ENCODE measurements at places on chromosomes 4 and X. TPM values are rescaled to one million over a fixed set of nuclear protein-coding genes. Genes with fewer than 3 reads are reported as not detected.

DNA sequence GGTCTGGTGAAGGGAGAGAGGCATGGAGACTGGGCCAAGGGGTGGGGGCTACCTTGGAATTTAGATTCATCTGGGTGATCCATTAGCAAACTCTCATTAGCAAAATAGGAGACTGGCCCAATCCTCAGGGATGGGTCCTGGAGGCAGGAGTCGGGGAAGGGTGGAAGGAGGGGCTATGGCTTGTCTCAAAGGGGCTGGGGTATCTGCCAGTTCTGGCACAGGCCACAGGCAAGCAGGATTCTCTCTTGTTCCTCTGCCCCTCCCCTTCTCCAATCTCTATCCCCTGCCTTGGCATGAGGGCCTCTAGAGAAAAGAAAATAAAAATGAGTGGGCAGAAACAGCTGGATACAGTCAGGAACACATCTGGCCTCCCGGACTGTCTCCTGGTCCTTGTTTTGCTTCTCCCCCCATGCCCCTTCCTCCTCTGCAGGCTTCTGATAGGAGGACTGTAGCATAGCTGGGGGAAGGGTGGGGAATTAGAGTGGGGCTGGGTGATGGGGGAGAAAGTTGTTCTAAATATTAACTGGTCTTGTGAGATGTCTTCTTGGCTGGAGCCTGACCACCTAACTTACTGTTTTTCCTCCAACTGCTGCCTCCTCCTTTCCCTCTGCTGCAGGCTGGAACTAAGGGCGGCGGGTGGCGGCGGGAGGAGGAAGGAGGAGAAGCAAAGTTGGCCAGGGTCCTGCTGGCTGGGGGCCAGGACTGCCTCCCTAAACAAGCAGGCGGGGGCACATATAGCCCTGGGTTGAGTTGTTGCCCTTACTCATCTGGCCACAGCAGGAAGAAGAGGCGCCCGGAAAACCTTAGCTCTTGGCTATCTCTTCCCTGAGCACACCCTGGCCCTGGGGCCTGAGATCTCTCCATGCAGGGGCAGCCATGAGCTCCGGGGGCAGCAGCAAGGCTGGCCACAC lies 53.3 kb upstream of the LAS1L start:
- no peak for DNase-seq

GRCh38 chr4:172826346-172826745 lies 342.3 kb upstream of the GALNT7 start:
- no peak for DNase-seq

GRCh38 chr4:187972135-187972534 lies 23.4 kb upstream of the ZFP42 start:
- no peak for DNase-seq

GRCh38 chr4:102535398-102536082 lies 34.4 kb downstream of the NFKB1 start:
- DNase-seq: no peak

DNA sequence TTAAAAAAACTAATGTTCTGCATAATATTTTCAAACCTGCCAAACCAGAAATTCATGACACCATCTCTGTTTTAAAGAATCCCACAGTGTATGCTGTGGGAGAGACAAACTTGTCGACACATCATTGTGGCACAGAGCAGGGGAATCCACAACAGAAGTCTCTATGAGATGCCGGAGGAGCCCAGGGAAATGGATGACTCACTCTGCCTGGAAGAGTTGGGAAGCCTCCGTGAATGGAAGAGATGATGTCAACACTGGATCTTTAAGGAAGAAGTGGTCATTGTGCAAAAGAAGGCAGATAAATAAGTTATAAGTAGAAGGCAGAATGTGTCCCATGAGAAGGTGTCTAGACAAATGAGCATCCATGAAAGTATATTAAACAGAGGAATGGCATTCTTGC lies 595.1 kb downstream of the RAB28 start:
- no peak for DNase-seq

- DNase-seq: no peak
These were observed 69.0 kb upstream of the ATOH1 start for GRCh38 chr4:93759506-93759905.

DNA sequence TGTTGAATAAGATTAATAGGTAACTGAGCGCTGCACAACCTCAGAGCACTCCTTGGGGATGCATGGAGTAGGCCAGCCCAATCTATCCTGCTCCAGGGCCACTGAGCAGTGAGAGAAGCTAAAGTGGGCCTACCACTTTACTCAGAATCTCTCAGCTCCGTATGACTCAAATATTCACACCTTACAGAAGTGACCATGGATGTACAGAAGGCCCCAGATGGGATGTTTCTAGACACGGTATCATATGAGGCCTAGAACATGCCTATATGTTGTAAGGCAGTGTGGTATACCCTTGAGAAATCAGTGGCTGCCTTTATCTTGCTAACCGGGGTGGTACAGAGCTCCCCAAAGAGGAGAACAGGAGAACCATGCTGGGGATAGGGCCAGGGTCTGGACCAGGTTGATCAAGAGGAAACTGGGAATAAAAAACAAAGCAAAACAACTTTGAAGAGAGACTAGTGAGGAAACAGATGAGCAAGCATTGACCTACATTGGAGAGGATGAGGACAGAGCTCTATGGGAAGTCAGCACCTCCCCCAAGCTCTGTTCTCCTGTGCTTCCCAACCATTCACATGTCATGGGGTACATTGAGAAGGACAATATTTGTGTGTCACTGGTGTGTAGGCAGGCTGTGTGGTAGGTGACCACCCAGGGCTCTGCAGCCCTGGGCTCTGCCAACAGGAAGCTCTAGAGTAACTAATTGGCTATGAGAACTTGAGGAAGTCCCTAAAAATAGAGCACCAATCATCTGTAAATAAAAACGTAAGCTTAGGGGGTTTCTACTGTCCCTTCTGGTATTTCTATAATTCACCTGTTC lies 31.4 kb downstream of the HOPX start:
- DNase-seq: no peak

DNA sequence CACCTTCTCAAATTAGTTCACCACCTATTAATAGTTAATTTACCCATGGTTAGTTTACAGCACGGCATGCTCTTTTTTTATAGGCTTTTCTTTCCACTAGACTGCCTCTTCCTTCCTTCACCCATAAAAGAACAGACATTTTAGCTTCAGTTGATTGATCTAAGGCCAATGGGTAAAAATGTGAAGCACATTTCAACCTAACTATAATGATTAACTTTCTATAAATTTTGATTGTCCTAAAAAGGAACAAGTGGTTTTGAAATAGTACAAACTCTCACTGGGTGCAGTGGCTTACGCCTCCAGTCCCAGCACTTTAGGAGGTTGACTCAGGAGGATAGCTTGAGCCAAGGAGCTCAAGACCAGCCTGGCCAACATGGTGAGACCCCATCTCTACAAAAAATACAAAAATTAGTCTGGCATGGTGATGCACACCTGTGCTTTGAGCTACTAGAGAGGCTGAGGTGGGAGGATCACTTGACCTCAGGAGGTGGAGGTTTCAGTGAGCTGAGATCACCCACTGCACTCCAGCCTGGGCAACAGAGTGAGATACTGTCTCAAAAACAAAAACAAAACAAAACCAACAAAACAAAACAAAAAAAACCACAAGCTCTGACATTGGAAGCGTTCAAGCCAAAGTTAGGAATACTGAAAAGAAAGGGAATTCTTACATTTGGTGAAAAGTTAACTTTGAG lies 89.9 kb upstream of the FAT1 start:
- DNase-seq: no peak

DNA sequence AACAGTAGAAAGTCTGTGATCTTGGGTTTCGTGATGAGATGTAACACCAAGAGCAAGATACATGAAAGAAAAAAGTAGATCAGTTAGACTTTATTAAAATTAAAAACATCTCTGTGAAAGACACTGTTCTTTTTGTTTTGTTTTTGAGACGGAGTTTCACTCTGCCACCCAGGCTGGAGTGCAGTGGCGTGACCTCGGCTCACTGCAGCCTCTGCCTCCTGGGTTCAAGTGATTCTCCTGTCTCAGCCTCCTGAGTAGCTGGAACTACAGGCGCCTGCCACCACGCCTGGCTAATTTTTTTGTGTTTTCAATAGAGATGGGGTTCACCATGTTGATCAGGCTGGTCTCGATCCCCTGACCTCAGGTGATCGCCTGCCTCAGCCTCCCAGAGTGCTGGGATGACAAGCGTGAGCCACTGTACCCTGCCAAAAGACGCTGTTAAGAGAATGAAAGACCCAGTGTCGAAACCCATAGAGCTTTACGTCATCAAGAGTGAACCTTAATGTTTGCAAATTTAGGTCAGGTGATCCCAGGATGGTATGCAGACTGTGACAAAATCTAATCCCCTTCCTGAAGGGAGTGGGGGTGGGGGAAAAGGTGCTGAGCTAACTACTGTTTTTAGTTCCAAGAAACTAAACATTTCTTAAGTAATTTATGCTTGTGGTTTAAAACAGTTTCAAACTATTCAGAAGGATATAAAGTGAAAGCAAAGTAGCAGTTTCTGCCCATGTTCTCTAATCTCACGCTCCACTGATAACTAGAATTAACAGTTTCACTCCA lies 8.0 kb downstream of the OFD1 start:
- DNase-seq: no peak

- DNase-seq: no peak
These were observed at the start of gene P2RY10 for GRCh38 chrX:78945186-78945912. P2RY10 (plus strand) TSS chrX:78945391; CDS start chrX:78960521, 15,130 bp downstream.

GRCh38 chr4:164803702-164804101 lies 49.8 kb downstream of the SMIM31 start:
- DNase-seq: no peak

GRCh38 chr4:130210864-130211263 lies 1114.9 kb downstream of the C4orf33 start:
- DNase-seq: no peak

DNA sequence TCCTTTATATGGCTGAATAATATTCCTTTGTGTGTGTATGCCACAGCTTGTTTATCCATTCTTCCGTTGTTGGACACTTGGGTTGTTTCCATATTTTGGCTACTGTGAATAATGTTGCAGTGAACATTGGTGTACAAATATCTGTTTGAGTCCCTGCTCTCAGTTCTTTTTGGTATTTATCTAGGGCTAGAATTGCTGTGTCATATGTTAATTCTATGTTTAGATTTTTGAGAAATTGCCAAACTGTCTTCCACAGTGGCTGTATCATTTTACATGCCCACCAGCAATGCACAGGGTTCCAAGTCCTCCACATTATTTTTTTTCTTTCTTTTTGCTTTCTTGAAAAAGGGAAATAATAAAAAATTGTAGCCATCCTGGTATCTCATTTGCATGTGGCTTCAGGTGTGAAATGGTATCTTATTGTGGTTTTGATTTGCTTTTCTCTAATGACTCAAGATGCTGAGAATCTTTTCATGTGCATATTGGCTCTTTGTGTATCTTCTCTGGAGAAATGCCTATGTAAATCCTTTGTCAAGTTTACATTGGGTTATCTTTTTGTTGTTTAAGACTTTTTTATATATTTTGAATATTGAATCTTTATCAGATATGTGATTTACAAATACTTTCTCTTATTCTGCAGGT lies 129.7 kb downstream of the RAPGEF2 start:
- DNase-seq: no peak

DNA sequence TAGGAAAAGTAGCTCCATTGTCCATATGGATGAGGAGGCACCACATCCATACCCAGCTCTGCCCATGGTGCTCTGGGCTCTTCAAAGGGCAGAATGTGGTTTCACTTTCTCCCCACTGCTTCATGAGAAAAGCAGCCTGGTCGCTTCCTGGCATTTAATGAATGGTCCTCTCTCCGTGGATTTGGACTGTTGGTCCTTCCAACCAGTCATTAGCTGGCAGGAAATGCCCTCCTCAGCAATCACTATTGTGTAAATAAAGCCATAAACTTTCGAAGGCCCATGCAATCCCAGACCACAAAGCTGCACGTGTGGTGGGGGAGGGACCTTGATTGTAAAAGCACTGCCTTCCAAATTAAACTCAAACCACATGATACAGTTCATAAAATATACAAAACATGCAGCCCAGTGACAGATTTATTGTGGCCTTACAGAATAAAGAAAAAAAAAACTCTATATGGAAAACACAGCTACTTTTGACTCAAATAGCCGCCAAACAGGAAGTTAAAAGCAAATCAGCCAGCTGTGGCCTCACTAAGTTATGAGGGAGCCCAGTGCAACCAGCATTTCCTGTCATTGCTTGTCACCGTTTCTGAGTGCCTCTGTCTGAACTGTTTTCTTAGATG lies 8.1 kb downstream of the MBNL3 start:
- no peak for DNase-seq

GRCh38 chr4:147901916-147902315 lies 170.0 kb downstream of the ARHGAP10 start:
- no peak for DNase-seq

GRCh38 chr4:131650951-131651350 lies 1498.1 kb upstream of the PCDH10 start:
- no peak for DNase-seq

- DNase-seq: no peak
These were observed 19.1 kb upstream of the CXCL11 start for GRCh38 chr4:76055016-76055415.

- no peak for DNase-seq
These were observed 25.7 kb downstream of the CPEB2 start for GRCh38 chr4:15027921-15028435.

DNA sequence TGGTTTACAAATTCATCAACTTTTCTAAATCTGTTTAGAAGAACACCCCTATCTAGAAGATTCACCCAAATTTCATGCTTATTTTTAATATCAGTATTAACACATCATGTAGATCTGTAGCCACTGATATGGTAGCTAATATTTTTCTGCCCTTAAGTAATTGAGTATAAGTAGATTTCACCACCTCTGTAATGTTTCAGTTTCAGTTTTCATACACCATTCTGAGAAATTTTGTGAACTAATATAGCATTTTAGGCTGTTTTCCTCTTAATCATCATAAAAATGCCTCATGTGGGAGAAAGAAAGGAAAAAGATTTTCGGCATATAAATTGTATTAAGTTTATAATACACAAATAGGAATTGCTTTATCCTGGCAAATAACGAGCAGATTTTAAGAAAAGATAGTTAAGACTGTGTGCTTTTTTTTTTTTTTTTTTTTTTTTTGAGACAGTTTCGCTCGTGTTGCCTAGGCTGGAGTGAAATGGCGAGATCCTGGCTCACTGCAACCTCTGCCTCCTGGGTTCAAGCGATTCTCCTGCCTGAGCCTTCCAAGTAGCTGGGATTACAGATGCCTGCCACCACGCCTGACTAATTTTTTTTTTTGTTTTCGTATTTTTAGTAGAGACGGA lies 21.4 kb upstream of the RBPJ start:
- DNase-seq: no peak

DNA sequence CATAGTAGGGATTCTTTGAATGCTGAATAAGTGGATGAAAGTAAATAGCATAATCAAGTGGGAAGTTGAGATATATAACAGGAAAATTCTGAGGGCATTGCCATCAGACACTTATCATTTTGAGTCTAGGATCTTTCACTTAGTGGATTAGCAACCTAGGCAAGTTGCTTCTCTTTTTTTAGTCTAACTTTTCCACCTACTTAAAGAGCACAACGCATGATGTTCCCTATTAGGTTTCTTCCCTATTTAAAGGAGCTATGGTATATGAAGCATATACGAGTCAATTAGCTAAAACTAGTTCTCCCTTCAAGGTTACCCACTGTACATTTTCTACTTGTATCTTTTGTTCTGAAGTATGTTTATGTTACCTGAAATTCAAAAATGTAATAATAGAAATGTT lies 67.1 kb upstream of the HS3ST1 start:
- DNase-seq: no peak

GRCh38 chr4:147788791-147789190 lies 56.9 kb downstream of the ARHGAP10 start:
- no peak for DNase-seq

GRCh38 chr4:140071806-140072205 lies 82.2 kb downstream of the MAML3 start:
- DNase-seq: no peak

Gene BEX3
- polyA plus RNA-seq: 515 TPM

Gene LNX1
- polyA plus RNA-seq: 17.1 TPM

Gene ZMAT1
- polyA plus RNA-seq: 24.7 TPM

Gene ITM2A
- polyA plus RNA-seq: 50.6 TPM

Gene TRIM75
- polyA plus RNA-seq: 0.11 TPM

Gene XAGE1A
- not detected for polyA plus RNA-seq

Gene SLC26A1
- polyA plus RNA-seq: 15.9 TPM
